ENCODE measurements at places on chromosomes 12 and 14.

GRCh38 chr14:91142214-91142668 is 28.4 kb downstream of the DGLUCY start:
- no peak for DNase-seq

DNA sequence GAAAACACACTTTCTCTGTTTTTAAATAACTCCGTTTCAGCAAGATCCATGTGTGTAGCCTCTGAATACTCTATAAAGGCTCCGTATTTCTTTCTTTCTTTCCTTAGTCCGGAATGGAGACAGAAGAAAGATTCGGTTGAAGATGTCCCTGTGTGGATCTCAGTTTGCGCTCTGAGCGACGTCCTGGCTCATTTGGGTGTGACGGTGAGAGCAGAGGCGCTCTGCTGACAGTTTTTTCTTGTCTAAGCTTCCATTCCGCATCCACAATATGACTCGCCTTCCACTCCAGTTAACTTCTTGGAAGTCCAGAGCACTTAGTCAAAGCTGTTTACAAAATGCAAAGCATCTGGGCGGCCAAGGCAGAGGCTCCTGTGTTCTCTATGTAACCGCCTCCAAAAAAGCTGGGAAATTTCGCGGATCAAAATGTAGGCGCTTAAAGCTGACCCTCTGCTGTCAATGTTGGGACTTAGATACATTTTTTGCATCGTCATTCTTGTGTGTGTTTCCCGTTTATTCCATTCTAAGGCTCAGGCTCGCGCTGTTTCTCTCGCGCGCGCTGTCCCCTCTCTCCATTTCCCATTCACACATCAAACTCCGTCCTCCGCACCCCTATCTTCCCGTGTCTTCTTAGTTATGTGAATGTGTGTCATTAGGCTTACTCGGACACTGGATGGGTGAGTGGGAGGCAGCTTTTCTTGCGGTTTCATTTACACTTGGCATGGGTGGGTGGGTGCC is 880 bp upstream of the FLRT2 start:
- DNase-seq: no peak

- no peak for DNase-seq
These were observed 168.8 kb downstream of the KIF26A start for GRCh38 chr14:104307246-104307626.

DNA sequence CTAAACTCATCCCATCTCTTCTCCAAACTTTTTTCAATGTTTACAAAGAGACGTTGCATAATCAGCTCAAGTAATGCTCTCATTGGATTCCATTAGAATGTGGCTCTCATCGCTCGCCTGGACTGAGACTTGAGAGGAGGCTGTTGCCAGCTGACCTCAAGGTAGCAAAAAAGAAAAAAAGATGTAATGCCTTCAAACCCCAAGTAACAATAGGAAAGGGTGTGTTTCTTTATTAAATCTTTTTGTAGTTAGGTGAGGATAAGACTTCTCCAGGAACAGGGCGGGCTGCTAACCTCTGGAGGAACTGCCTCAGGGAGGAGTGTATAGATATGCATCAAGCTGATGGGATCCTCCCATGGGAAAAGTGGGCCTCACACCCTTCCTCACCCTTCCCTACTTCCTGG is 956 bp upstream of the PTHLH start:
- DNase-seq: no peak

DNA sequence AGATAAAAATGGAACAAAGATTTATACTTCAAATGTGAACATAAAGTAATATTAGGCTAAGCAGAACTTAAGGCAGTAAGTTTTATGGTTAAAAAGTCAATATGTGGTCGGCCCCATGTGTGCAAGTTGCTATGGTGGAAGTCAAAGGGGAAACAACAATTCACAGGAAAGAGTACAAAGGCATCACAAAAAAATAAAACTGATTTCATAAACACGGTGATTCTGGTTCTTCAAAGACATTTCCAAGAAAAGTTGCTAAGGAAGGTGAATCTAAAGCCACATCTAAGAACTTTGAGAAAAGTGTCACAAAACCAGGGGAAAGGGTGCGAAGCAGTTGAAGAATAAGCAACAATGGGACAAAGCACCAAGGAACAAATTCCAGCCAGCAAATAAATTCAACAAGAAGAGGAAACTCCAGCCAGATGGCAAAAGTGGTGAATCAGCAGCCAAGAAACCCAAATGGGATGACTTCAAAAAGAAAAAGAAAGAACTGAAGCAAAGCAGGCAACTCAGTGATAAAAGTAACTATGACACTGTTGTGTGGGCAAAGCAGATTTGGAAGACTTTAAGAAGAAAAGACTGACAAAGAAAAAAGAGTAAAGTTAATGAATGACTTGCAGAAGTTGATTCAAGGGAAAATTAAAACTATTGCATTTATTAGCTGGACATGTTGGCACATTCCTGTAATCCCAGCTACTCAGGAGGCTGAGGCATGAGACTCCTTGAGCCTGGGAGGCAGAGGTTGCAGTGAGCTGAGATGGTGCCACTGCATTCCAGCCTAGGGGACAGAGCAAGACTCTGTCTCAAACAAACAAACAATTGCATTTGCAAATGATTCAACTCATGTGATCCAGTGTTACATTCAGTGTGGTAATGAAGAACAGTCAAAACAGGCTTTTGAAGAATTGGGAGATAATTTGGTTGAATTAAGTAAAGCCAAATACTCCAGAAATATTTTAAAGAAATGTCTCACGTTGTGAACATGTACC is 19.5 kb downstream of the PTGDR start:
- DNase-seq: no peak

DNA sequence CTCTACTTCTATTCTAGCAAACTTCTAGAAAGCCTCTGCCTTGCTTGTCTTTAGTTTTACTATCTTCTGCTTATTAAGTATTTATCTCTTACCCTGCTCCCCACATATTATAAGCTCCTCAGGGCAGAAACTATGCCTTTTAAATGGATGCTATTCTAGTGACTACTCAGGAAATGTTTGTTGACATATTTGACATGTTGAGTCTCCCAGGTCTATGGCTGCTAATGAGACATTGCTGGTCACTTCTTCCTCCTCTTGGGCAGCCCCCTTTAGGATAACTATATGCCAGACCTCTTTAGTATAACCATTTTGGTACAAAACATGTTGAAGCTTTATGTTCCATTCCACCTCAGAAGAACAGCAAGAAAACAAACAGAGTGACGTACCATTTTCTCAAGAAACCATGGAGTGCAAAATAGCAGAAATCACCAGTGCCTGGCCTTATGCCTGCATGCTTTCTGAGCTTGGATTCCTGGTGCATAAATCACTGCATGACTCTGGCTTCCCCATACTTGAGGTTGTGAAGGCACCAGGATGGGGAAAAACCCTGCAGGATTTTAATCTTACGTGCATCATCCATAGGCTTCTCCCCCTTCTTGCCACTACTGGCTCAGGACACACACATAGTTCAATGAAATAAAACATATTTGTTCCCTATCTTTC is 202.6 kb downstream of the TMX1 start:
- no peak for DNase-seq

GRCh38 chr12:115267464-115267863 is 583.5 kb upstream of the TBX3 start:
- no peak for DNase-seq

- no peak for DNase-seq
These were observed 146.3 kb upstream of the RMST start for GRCh38 chr12:97316321-97316720.

- no peak for DNase-seq
These were observed 3.2 kb downstream of the PGF start for GRCh38 chr14:74952180-74952665.

GRCh38 chr12:24797901-24798300 is 151.0 kb downstream of the BCAT1 start:
- DNase-seq: no peak

- DNase-seq: no peak
These were observed 24.5 kb downstream of the POMT2 start for GRCh38 chr14:77296155-77296554.

- no peak for DNase-seq
These were observed 19.8 kb downstream of the LEMD3 start for GRCh38 chr12:65189028-65189718.

DNA sequence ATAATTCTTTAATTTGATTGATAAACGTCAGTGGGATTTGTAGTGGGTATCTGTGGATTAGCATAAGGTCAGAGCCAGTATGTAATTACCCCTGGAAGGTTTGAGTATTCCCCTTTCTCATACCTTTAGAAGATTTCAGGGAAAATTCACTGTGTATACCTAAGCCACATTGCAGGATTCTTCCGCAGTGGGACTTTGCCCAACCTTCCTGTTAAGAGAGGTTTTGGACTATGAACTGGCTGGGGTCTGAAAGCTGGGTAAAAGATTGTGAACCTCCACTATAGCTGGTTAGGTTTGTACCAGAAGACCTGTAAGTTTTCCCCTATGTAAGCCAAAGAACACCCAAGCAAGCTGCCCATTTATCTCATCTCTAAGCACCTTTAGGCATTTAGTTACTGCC is 150.2 kb downstream of the TTC6 start:
- no peak for DNase-seq

DNA sequence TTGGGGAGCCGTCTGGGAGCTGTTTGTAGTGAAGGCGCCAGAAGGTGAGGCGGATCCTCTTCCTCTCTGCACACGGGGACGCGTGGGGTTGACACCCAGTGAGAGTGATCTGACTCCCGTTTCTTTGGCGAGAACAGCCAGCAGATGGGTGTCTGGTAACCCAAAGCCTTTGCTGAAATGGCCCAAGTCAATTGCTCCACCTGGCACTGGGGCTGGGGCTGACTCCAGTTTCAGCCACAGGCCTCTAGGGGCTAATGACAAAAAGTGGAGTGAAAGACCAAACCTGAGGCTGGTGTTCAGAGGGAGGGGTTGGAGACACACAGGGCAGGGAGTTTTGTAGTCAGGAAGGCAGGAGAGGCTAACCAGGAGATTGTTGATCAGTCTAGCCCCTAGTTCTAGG is 87.0 kb downstream of the FRMD6 start:
- no peak for DNase-seq

GRCh38 chr12:26239122-26239851 is 43.9 kb downstream of the SSPN start:
- no peak for DNase-seq

DNA sequence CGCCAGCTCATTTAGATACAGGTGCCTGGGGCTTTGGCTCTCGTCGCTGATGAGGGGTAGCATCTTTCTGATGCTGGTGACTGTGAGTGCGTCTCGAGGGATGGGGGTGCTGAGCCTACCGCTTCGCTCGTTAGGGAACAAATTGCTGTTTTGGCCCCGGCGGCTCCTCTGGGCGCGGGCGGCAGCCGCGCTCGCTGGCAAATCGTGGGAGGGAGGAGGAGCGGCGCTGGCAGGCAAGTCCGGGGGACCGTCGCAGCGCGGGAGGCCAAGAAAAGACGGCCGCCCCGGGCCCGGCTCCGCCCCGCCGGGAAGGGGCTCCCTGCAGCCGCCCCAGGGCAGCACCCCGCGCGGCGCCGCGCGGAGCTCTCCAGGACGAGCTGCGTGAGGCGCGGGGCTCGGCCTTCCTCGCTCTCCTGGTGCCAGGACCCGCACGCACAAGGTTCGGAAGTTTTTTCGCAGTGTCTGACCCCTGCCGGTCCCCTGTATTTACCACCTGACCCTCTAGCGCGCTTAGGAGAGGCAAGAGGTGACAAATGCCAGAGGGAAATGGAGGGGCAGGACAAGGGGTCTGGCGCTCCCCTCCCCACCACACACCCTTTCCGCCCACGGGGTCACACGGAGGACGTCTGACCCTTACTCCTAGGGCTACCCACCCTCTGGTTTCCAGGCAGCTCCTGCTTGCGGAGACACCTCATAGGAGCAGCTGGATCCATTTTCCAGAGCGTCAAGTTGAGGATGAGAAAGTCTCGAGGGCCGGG is 899 bp upstream of the KCNH3 start:
- DNase-seq: no peak

DNA sequence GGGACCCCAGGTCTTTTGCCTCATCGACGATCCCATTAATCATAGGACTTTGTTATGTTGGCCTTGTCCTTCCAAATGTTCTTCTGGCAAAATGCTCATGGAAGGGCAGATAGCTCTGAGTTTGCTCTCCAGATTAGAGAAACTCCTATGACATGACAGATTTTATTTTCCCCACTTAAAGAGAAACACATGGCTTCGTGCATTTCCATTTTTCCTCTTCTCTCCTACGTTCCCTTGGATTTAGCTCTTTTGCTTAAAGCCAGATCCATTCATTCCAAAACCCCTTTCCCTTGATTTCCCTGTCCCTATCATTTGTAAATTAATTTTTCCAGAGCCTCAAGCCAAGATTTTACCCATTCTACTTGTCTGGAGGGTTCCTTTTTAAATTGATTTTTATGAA is 2.9 kb downstream of the PRIMA1 start:
- DNase-seq: no peak

- DNase-seq: peak; percentile 56
These were observed 276.1 kb upstream of the BTG1 start for GRCh38 chr12:92421701-92422100.

DNA sequence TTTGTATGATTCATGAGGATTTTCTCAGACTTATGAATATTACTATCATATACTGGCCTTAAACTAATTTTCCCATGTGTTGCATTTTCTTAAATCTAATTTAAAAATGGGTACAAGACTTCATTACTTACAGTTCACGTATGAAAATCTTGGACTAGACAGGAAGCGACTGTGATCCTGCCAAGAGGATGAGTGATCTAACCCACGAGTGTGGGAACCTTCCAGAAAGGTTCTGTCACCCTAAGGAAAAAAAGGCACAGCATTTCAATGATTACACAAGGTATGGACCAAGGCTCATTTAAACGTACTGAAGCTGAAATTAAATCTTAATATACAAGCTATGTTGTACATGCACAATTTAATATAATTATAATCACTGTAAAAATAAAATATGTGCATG is 293.5 kb upstream of the DIO2 start:
- DNase-seq: no peak

GRCh38 chr14:96851694-96852381 is 54.7 kb downstream of the VRK1 start:
- no peak for DNase-seq

DNA sequence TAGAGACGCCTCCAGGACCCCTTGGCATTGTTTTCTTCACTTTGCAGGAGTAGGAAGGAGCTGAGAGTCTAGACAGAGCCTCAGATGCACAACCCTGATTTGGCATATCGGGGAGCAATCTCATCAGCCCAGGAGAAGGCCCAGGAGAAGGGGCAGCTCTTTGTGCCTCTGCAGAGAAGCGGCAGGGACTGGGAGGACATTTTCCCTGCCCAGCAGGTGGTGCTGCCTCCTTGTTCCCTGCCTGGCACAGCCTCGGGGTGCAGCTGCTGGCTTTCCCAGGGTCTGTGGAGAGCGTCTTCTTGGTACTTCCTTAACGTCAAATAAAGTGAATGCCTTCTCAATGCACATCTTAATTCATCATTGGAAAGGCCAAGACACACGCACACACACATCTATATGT is 419.5 kb downstream of the TMEM121 start:
- no peak for DNase-seq

DNA sequence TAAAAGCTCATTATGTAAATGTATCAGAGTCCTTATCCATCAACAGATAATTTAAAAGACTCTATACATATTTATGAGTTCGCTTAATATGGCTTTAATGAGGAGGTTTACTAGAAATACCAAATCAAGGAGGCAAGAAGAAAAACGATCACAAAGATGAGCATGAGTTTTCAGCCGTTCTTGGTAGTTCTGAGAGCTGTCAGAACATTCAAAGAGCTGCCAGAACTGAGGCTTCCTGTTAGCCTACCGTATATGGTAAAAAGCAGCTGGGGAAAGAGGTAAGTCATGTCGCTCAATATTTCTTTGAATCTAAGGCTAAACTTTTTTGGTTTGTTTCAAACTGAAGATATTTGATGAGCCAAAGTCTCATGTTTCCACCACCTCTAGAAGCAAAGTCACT is 115.3 kb upstream of the PLXNC1 start:
- no peak for DNase-seq

GRCh38 chr12:113194971-113195391 is 9.5 kb downstream of the RITA1 start:
- DNase-seq: no peak

GRCh38 chr14:77794357-77794756 is 5.6 kb upstream of the ADCK1 start:
- no peak for DNase-seq

All from LNCaP clone FGC (cell line).